ENCODE measurements at places on chromosomes 6 and 20. TPM values are rescaled to one million over a fixed set of nuclear protein-coding genes. Genes with fewer than 3 reads are reported as not detected.

Gene CGA
- polyA plus RNA-seq, result 0.38 TPM

Gene JPH2
- 1.4 TPM for polyA plus RNA-seq

Gene PTPRT
- 0.53 TPM for polyA plus RNA-seq

Gene GLP1R
- 1.3 TPM for polyA plus RNA-seq

Gene HS3ST5
- polyA plus RNA-seq, result 1.4 TPM

Gene CST5
- polyA plus RNA-seq, result 0.18 TPM

DNA sequence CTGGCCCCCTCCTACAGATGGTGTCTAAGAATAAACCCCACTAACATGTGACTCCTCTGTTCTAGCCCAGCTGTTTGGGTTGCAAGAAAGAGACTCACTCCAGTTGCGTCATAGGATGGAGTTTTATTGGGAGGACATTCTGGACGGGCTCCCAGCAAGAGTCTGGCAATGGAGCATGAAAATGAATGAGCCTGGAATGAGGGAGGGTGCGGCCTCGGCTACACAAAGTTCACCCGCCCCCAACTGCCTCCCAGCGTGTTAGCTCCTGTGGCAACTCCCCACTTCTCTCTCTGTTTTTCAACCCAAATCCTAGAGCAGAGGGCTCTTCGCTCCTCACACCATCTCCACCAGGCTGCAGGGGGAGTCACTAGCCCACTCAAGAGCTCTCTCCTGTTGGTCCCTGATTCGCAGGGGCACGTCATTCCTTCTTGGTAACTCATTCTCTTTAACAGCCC, 5.1 kb upstream of the ADAM33 start:
- peak; percentile 83 for DNase-seq

DNA sequence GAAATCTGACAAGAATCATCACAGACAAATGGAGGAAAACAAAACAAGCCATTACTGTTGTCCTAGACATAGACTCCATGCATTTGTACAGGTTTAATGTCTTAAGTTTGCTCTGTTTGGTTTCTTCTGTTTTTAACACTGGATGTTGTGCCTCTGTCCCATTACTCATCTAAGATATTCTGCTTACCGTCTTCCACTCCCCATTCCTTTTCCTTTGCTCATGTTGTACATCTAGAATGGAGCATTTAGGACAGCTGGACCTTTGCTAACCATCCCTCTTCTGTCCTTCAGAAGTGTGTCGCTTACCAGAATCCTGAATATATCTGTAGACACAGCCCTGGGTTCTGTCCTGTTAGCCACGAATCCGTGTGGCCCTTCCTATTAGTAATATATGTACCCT, 35.2 kb downstream of the RAB22A start:
- DNase-seq, result no peak

DNA sequence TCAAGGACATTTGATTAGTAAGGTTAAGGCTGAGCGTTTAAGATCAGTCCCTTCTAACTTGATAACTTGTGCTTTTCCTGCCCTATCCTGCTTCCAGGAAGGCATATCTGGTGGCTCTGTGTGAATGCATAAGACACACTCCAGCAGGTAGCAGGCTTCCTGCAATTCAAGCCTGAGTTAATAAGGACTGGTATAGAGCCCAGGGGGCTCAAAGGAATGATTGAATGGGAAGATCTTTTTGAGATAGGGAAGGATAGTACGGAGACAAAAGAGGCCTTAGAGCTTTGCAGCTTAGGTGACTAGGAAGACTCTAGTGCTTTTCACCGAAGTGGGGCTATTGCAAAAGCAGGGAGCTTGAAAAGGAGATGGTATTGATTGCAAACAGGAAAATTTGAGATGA, 307.1 kb downstream of the GRIK2 start:
- no peak for DNase-seq

DNA sequence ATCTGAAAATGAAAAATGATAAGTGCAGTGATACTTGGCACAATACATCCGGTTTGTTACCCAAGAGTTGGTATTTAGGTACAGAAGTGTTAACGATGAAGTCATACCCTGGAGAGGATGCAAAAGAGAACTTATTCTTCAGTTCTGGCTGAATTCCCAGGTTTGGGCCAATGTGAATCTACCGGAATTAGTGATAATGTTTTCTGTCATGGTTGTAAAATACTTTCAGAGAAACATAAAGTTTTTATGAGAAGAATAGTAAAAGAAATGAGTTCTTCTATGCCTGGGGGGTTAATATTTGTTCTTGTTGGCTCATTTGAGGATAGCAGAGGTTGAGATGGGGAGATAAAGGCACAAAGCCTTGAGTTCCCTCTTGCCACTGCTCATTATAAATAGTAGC, 509.9 kb upstream of the POU3F2 start:
- no peak for DNase-seq

DNA sequence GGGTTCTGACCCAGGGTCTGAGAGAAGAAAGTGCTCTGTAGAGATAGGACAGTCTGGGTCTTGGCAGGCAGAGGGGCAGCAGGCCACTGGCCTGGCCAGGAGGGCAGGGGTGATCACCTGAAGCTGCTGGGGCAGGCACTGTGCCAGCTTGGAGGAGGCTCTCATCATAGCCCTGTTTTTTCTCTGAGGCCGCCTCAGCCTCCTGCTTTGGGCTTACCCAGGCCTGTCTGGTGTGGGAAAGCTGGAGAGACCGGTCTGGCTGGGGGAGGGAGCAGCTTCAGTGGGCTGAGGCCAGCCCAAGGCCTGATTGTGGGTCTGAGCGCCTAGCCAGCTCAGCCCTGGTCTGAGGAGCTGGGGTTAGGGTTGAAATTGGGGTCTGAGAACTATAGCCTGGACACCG, 3.9 kb downstream of the LPIN3 start:
- DNase-seq, result no peak

DNA sequence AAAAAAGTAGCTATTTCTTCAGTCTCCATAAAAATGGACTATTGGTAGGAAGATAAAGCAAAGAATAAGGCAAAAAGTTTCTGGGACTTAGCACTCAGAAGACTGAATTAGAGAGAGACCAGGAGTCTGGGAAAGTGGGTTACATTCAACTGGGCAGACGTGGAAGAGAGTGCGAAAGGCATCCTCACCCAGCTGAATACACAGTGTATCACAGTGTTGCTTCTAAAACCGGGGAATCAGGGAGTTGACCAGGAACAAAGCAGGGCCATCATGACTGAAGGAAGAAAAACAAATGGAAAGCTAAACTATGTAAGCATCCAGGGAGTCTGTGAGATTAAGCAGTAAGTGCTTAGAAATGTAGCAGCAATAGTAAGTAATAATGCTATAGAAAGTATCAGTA, 452.9 kb upstream of the MAN1A1 start:
- DNase-seq, result no peak

DNA sequence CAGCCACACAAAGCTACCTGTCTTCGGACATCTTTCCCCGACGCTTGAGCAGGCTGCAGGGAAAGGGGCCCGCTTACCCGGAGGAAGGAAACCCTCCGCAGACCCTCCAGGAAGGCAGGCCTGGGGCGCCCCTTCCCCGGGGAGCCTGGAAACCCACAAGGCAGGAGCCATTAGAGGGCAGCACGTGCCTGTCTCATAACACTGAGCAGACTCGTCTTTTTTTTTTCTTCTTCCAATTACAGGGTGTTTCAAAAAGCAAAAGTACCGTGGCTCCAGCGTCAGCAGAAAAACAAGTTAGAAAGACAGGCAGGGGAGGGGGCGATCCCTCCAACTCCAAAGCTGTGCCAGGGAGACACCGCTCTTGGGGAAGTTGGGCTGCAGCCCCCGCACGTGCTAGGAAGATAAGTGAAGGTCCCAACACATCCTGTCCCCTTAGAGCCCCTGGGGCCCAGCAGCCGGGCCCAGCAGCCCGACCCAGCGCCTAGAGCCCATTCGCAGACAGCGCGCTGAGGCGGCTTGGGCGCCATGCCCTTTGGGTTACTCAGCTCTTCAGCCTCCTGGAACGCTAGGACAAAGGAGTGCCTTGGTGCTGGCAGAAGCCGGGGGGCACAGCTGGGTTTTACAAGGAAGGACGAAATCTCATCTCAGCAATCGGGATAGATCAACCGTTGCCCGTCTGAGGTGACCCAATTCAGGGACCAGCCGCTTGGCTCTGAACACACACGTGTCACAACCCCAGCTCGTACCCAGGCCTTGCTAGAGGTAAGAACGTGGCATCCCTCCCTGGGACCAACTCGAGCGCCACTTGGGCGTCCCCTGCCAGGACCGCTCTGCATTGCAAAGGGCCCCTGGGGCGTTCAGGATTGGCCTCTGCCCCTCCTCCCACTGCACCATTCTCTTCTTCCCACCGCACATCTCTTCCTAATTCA, 136.3 kb downstream of the LY86 start:
- peak; percentile 88 for DNase-seq

- no peak for DNase-seq
Observed at GRCh38 chr6:73088138-73088813, 137.0 kb downstream of the KHDC1L start.

DNA sequence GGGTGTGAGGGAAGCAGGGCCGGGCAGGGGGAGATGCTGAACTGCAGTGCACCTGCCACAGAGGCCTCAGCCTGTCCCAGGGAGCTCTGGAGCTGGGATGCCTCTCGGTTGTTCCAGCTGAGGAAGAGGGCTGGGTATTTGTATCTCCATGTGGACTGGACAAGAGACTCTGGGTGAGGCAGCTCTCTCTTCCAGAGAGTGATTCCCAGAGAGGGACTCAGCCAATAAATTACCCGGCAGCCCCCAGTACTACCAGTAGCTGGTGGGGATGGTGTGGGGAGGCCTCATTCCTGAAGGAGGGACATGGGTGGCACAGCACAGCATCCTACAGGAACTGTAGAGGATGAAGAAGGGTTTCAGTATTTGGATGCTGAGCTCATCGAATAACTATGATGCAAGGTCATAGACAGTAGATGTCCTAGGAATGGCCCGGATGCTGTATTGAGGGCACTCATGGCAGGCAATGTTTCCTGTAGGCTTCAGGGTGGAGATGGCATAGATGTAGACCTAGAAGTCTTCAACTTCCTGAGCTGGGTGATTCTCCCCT, 1.4 kb downstream of the FGD2 start:
- DNase-seq, result no peak

DNA sequence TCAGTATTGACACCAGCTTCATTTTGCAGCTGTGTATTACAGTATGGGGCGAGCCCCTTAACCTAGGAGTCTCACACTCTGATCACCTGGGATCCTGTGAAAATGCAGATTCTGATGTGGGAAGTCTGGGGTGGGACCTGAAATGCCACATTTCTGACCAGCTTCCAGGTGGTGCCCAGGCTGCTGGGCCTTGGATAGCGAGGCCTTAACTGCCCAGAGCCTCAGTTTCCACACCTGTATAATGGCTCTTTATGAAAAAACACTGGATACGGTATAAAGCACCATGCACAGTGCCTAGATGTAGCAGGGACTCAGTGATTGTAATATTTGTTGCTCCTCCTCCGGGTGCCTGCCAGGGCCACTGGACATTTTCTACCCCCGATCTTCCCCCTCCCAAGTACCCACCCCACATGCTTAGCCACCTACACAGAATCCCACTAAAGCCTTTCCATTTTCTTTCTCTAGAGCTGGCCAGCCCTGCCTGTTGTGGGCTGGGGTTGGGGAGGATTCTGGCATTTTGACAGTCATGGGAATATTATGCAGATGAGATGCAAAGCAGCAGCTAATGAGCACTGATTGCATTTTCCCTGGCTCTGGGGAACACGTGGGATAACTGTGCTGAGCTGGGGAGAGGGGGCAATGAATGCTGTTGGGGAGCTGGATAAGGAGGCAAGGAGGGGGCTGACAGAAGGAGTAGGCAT, 44.8 kb downstream of the SPDEF start:
- no peak for DNase-seq
